ENCODE measurements at places on chromosomes 12 and 14.

DNA sequence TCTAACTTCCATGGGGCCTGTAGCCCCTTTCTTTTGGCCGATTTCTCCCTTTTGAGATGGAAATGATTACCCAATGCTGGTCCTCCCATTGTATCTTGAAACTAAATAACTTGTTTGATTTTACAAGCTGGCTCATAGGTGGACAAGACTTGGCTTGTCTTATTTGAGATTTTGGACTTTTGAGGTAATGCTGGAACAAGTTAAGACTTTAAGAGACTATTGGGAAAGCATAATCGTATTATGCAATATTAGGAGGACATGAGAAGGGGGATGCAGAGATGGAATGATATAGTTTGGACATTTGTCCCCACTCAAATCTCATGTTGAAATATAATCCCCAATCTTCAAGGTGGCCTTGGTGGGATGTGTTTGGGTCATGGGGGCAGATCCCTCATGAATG, 49.2 kb upstream of the LYZ start:
- DNase-seq, result no peak

- DNase-seq, result no peak
These were observed 58.0 kb upstream of the PARP11 start for GRCh38 chr12:3931206-3931605.

DNA sequence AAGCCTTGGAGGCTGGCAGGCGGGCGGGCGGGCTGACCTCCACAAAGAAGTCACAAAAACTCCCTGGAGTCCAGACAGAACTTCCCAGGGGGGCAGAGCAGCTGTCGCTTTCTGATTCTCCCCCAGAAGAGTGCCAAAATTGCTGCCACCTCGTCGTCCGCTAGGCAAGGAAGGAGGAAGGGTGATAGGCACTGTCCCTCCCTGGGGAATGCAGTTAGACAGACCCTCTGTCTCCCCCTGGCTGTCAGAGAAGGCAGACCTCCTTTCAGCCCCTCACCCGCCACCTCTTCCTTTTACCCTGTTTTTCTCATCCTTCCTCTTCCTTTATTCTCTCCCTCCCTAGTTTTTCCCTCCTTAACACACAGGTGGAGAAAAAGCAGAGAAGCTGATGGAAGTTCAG, 18.7 kb downstream of the GRIN2B start:
- peak; percentile 27 for DNase-seq

- DNase-seq, result no peak
These were observed 22.5 kb upstream of the SLC6A12 start for GRCh38 chr12:236445-236844.

- DNase-seq, result no peak
These were observed 64.1 kb upstream of the TSPAN11 start for GRCh38 chr12:30862486-30862885.

GRCh38 chr14:33617154-33617553, 333.7 kb downstream of the EGLN3 start:
- DNase-seq, result no peak

DNA sequence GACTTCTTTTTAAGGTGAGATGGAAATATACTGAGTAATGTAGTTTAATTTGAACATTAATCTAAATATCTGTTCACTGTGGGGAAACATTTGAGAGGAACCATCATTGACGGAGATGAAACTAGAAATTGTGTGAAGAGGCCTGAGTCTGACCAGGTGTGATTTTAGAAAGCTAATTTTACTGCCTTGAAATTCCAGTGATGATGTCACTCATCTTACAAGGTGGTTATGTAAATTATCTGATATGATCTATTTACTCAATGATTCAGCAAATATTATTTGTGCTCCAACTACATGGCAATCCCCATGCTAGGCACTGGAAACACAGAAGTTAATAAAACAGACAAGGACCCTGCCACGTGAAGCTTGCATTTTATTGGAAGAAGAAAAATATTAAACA, 435.7 kb upstream of the DCN start:
- DNase-seq, result no peak

DNA sequence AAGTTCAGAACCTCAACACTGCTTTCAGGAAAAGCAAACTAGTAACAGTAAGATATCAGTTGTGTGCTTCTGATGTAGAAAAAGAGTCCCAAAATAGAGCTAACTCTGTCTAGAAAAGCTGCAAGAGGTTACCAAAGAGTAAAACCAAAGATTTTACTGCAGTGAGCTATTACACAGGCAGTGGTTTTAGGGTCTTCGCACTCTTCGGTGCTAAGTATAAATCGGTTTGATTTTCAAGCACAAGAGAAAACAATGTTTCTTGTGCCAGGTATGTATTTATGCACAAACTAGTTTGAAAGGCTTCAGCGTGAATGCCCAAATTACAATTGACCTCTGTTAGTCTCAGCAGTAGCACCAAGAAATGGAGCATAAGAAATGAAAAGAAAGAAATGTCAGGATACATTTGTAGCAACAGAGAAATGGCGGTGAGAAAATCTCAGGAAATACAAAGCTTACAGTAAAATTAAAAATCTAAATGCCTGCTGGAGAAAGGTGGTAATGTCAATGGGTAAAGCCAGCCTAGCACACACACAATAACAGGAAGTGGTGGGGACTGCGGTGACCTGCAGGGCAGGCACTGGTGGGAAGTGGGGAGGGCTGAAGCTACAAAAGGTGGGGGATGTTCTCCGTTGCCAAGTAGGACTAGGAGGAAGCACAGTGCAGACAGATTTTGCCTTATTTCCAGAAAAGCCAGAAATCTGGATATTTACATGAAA, 18.0 kb upstream of the DYRK2 start:
- no peak for DNase-seq

DNA sequence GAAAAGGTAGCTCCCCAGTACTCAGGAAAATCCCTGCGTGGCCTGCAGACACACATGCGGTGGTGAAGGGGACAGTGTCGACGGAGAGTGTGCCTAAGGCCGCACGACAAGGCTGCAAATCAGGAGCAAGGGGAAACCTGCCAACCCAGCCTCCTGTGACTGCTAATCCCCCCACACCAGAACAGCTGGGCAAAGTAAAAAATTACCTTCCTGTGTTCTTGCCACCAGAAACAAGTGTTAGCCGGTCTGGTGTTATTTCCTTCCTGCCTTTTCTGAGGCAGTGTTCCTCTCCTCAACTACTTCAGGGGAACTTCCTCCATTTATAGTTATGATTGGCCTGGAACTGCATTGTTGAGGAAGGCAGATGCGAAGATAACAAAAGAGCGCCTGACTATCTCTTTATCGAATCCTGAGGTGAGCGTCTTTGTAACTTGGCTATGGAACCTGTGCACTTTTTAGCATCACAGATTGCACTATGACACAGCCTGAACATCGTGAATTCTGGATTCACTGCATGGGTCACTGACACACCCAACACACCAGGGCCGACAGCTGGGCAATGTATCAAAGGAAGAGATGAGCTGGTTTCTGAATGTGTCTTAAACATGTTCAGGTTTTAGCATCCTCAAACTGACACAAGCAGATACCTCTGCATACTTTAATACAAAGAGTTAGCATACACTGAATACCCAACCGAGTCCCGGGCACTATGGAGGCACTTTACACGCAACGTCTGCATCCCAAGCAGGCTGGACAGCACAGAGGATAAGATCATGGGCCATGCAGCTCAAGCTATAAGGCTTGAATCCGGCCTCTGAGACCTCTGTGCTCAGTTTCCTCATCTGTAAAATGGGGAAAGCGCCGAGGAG, 28.9 kb downstream of the SLC15A4 start:
- no peak for DNase-seq

GRCh38 chr12:104682790-104683279, 226.1 kb downstream of the CHST11 start:
- no peak for DNase-seq

- DNase-seq, result peak; percentile 86
These were observed 93.4 kb upstream of the NCOR2 start for GRCh38 chr12:124660851-124661250.

DNA sequence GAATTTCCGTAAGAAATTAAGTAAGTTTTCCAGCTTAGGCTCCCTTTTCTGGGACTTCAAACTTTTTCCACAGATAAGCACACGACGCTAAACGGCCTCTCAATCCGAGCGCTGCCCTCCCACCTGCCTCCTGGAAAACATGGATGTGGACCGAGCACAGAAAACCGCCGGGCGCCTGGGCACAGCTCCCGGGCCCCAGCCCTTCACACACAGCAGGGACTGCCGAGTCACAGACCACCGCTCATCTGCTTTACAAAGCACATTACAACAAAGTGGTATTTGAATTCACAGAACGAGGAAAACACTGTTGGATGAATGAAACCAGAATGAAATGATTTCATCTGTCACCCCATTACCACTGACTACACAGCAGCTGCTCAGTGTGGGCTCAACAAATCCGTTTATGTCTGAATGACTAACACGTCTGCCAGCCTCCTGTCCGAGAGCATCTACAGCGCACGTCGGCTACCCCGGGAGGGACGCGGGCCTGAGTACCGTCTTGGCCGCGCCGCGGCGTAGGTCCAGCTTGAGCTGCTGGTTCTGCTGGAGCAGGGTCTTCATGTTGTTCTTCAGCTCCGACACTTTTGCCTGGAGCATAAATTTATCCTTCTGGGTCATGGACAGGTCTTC, 13.1 kb upstream of the ANKLE2 start:
- DNase-seq, result no peak

DNA sequence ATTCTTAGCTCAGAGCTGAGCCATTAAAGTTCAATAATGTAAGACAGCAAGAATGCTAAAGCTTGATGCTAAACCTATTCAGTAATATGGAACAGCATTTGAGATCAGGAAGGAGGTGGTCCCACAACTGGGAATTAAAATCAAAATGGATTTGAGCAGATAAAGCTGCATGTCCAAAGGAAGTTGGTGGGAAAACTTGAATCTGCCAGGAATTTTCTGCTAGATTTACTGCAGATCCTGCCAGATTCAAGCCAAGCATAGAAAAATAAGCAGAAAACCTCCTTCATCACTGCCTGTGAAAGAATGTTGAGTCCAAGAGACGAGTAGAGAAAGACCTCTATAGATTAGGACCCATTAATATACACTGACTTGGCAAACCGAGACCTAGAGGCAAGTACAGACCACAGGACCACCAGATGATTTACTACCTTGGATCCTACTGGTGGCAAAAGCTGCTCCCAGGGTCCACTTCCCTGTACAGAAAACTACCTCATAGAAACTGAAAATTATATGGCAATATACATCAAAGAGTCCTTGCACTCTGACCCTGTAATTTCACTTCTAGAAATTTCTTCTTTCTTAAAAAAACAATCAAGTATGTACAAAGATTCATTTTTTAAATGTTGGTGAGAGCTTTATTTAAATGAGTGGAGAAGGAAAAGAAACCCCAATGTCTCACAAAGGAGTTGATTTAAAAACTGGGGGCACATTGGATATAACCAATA, 263.2 kb downstream of the DAD1 start:
- no peak for DNase-seq
